ENCODE measurements at places on chromosomes 16 and 17.

DNA sequence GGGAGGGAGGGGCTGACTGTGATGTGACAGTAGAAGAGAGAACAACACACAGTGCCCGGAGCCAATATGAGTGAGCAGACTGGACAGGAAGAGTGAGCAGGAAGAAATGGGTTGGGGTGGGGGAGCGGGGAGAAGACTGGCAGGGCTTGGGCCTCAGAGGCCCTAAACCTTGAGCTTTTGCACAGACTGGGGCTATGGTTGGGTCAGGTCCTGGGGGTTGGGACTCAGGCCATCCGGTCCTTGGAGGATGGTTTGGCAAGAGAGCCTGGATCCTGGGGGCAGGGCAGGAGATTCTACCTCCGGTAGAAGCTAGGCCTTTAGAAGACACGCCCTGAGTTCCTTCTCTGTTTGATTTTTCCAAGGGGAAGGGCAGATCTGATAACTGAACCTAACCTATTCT is 1.1 kb downstream of the CAMTA2 start:
- DNase-seq = no peak

DNA sequence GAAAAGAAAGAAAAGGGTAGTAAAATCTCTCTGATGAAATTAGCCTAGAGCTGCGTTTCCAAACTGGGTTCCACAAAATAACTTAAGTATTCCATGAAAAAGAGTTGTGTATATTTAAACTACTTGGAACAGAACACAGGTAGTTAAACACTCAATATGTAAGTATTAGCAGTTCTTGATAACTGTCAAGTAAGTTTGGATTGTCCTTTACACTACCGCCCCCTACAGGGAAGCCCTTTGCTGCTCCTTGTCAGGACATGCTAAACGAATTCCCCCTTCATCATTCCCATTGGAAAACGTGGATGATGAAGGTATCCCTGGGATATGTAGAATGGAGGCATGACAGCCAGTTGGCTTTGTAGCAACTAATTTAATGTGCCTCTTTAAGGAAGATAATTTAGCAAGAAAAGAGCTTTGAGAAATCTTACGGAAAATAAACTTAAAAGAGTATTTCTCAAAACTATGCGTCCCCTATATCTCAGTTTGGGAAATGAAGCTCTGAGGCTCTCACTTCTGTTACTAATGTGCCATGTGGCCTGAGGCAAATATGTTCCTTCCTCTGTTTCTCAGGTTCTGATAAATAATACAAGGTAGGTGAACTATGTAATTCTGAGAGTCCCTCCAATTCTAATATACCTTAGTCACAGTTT is 18.8 kb downstream of the NCBP3 start:
- peak; percentile 55 for DNase-seq

DNA sequence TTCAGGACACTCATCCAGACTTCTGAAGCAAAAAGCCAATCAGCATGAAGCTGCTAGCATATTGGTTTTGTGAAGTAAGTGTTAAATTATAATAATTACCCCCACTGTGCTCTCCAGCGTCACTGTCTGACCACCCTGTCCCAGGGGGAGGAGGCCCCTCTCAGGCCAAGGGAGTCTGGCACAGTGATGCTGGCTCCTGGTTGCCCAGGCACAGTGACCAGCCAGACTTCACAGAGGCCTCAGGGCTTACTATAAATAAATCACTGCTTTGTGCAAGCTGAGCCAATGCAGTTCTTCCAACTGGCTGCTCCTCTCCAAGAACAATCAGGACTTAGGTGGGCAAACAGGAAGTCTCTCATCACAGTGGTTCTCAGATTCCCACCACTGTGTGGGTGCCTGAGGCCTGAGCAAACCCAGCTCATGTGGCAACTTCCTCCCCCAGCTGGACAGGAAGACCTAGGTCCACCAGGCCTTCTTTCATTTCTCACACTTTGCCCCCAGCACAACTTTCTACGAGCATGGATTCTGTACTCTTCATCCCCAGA is 1.7 kb upstream of the DBNDD1 start:
- DNase-seq = no peak

- DNase-seq = no peak
These were observed 17.9 kb downstream of the CTCF start for GRCh38 chr16:67580202-67580601.

DNA sequence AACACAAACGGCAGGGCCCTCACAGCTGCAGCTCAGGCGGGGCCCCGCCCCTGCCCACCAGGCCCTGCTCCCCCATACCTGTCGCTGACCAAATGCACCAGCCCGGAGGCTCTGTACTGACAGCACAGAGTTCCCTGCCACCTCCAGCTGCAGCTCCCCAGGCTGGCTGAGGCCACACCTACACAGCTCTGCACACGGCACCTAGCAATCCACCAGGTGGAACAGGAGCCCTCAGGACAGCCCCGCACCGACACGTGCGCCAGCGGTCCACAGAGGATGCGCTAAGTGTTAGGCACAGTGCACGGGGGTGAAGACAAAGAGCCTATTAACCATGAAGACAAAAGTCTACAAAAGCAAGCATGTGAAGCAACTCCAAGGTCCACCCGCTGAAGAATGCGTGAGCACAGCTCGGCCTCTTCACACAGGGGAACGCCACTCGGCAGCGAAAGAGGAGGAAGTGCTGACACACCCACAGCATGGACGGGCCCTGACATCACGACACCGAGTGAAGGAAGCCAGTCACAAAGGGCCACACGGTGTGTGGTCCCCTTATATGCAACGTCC is 5.4 kb downstream of the ZCCHC14 start:
- DNase-seq = no peak

DNA sequence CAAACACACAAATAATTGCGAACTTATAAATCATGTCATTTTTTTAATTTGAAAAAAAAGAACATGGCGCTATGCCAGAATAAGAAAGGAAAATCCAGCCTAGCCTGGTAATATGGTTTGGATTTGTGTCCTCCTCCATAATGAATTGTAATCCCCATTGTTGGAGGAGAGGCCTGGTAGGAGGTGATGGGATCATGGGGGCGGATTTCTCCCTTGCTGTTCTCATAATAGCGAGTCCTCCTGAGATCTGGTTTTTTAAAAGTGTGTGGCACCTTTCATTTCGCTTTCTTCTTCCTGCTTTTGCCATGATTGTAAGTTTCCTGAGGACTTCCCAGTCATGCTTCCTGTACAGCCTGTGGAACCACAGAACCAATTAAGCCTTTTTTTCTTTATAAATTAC is 65.9 kb upstream of the TANC2 start:
- DNase-seq = no peak

- no peak for DNase-seq
These were observed 70.5 kb downstream of the COPRS start for GRCh38 chr17:31788571-31788946.

- peak; percentile 80 for DNase-seq
These were observed at the start of gene MSL1 for GRCh38 chr17:40121181-40122135. Gene MSL1 (plus strand): TSS chr17:40121971. CDS start chr17:40122613, 642 bp downstream.

- DNase-seq = no peak
These were observed 46.7 kb downstream of the WNT3 start for GRCh38 chr17:46771561-46772474.

- no peak for DNase-seq
These were observed 2.3 kb upstream of the ITGAE start for GRCh38 chr17:3803308-3803640.

- no peak for DNase-seq
These were observed 222.9 kb upstream of the IRX5 start for GRCh38 chr16:54707813-54708212.

GRCh38 chr16:67428146-67428731 is 2.7 kb upstream of the HSD11B2 start:
- DNase-seq = peak; percentile 37

DNA sequence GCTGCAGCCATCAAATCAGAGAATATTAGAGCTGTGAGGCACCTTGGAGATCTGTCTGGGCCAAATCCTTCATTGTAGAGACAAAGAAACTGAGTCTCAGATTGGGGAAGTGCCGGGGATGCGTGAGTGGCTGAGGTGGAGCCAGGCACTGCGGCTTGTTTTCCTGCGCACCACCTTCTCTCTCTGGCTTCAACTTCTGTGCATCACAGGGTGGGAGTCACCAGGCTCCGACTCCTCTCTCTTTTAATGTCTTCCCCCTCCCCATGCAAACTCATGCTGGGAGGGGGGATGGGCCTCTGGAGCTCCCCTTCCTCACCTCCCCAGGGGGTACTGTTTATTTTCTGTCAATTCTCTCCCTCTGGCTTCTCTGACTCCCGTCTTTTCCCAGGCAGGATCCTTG is 8.7 kb upstream of the ETV4 start:
- no peak for DNase-seq

- DNase-seq = no peak
These were observed at the start of gene SGCA for GRCh38 chr17:50165867-50166517. Gene SGCA (plus strand): TSS chr17:50166005. CDS start chr17:50166041, 36 bp downstream.

DNA sequence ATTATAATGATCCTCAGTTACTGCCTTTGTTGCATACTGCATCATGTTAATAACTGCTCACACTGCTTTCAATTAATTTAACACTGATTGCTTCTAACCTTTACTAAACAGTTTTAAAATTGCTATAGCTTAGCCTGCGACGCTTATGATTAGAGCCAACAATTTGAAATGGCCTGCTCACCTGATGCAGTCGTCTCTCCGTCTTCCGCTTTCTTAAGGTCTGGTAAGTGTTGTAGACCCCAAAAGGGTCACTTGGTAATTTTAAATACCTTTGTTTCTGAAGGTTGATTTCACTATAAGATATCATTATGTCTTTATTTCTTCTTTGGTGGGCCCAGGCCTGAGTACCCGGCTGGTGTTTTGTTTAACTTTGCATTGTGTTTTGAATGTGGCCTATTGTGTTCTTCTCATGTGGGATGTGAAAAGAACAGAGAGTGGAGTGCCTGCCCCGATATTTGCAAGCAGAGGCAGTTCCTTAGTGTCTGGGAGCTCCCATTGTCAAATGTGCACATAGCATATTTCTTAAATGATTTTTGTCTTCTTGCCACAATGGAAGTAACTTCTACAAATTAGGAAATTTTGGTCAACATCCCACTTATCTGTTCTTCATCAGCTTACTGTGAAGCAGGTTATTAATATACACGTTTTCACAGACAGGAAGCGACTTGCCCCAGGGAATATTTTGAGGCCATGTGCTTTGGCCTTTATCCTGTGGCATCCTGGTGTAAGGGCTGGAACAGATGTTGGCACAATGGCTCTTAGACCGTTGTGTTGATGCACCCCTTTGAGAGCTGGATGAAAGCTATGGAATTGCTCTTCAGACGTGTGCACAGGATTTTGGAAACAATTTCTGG is 2.9 kb downstream of the PHKB start:
- DNase-seq = no peak

DNA sequence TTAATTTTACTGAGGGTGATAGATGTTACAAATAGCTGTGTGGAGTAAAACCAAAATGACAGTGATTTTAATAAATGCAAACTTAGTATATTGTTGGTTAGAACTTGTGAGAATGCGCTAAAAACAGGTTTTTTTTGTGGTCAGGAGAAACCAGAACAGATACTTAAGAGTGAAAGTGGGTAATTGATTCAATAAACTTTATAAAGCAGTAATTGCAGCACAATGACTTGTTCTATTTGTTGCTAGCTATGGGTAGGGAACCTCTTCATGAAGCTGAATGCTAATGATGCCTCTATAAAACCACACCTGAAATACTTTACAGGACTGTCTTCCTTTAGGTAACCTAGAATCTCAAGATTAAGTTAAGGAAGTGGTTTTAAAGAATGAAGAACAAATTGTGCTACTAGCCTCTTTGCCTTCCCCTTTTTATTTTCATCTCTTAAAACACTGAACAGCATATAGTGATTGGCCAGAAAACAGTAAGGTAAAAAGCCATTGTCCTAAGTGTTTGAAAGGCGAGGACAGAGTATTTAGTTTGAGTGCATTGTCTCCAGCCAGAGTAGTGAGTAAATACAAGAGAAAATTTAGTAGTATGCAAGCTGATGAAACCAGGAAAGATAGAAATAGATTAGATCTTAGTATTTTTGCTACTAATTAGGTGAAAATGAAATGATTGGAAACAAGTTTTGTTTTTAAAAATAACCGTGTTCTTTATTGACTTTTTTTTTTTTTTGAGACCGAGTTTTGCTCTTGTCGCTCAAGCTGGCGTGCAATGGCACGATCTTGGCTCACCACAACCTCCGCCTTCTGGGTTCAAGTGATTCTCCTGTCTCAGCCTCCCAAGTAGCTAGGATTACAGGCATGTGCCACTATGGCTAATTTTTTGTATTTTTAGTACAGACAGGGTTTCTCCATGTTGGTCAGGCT is 6.0 kb downstream of the GGNBP2 start:
- no peak for DNase-seq

- no peak for DNase-seq
These were observed 54.0 kb downstream of the COTL1 start for GRCh38 chr16:84563786-84564420.

GRCh38 chr16:85649411-85650134 is 36.5 kb downstream of the GSE1 start:
- no peak for DNase-seq

DNA sequence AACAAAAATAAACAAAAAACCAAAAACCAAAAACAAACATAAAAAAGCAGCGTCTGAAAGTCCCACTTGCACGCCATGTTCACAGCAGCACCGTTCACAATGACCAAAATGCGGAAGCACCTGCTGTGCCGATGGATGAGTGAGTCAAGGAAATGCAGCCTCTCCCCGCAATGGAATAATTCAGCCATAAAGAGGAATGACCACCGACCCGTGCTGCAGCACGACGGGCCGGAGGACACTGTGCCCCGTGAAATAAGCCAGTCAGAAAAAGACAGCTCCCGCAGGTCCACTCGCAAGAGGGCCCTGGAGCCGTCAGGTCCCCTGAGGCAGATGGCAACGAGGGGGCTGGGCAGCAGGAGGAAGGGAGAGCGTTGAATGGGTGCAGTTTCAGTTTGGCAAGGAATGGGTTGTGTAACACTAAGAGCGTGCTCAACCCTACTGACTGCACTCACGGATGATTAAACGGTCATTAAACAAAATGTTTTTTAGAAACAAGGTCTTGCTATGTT is 5.1 kb downstream of the CLCN7 start:
- no peak for DNase-seq

- DNase-seq = no peak
These were observed 47.8 kb downstream of the ANKFY1 start for GRCh38 chr17:4215882-4216570.

GRCh38 chr17:76530095-76530723 is 7.3 kb downstream of the CYGB start:
- DNase-seq = no peak

DNA sequence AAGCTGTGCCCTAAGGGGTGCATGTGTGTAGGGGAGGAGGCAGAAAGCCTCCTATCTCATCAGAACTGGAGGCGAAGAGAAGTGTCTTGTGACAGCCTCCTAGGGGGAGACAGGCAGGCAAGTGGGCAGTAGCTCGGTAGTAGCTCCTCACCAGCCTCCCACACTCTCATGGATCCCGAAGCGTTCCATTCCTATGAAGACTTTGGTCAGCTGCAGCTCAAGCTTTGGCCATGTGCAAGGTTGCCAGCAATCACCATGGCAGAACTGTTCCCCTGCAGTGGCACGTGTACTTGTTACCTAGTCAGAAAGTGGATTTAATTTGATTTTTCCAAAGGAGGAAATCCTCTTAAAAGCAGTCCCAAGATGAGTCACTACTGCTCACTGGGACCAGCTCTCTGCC is 6.7 kb downstream of the MRPL58 start:
- DNase-seq = no peak

GRCh38 chr16:87043231-87044031 is 273.8 kb downstream of the C16orf95 start:
- DNase-seq = no peak

GRCh38 chr17:28740406-28741357 is 3.1 kb upstream of the TRAF4 start:
- DNase-seq = no peak

GRCh38 chr17:76824093-76824492 is 44.1 kb upstream of the MGAT5B start:
- DNase-seq = no peak
